ENCODE measurements at places on chromosomes 5 and 9.

DNA sequence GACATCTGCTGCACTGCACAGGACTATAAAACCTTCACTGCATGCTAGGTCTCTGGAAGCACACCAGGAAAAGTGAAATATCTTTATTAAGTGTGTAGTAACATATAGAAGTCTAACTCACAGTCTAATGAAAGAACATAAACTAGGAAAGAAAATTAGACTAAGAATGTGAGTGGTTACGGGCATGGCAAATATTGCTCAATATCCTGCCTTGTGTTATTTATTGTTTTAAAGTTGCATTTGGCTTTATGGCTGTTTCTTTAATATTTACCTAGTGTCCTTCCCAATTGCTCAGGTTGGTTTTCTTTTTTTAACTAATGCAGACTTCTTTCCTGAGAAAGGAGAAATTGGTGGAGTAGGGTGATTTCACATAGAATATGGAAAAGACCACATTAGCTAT, 342.4 kb downstream of the KIAA0825 start:
- DNase-seq: no peak

DNA sequence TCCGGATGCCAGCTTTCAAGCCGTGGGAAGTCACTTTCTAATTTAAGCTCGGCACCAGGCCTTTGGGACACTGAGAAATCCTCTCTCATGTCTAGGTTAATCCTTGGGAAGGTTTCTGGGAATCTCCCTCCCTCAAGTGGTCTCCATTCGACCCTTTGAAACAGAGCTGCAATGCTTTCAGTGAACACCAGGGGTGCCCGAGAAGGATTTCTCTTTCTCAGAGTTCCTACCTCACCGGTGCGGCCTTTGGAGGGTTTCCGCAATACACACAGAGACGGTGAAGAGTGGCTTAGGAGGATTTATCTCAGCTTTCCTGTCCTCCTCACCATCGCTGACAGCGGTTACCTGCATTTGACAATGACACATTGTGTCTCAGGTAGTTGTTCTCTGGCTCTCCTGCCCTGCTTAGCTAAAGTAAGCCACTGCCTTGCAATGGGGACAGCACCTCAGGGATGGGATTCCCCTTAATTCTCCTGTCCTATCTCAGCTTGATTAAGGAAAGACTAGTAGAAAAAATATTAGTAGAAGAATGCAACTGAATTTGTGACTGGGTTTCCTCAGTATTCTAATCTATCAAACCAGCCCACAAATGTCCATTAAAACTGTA, 180.6 kb downstream of the GABRG2 start:
- DNase-seq: no peak

- DNase-seq: no peak
Observed at GRCh38 chr5:14208071-14209021, 65.2 kb downstream of the TRIO start.

DNA sequence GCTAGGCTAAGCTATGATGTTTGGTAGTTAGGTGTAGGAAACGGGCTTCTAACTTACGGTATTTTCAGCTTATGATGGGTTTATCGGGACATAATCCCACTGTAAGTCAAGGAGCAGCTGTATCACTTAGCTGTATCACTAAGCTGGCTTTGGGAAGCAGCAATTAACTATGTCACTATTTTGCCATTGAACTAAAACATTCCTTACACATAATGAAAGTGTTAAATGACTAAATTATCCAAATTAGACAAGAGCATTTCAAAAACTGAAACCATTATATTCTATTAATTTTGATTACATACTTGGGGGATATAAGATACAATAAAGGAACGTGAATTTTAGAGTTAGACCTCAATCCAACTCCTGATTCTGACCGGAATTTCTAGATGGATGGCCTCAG, 188.3 kb downstream of the AGTPBP1 start:
- DNase-seq: no peak

GRCh38 chr9:33818847-33819500, 2.0 kb downstream of the UBE2R2 start:
- DNase-seq: no peak

Data from NCI-H1436 treated with DMSO at 0.1 percent for 48 hours (cell line).